Naive thymus-derived CD4-positive, alpha-beta T cell (primary cell): ENCODE measurements at places on chromosomes 1 and 21. TPM values are rescaled to one million over a fixed set of nuclear protein-coding genes. Genes with fewer than 3 reads are reported as not detected.

GRCh38 chr1:42334240-42335049 lies 590 bp downstream of the FOXJ3 start:
- no peak for DNase-seq

- DNase-seq: no peak
Observed at GRCh38 chr1:155052439-155053395, 1.6 kb downstream of the ADAM15 start.

GRCh38 chr1:195851804-195852203 lies 756.4 kb downstream of the KCNT2 start:
- DNase-seq: no peak

DNA sequence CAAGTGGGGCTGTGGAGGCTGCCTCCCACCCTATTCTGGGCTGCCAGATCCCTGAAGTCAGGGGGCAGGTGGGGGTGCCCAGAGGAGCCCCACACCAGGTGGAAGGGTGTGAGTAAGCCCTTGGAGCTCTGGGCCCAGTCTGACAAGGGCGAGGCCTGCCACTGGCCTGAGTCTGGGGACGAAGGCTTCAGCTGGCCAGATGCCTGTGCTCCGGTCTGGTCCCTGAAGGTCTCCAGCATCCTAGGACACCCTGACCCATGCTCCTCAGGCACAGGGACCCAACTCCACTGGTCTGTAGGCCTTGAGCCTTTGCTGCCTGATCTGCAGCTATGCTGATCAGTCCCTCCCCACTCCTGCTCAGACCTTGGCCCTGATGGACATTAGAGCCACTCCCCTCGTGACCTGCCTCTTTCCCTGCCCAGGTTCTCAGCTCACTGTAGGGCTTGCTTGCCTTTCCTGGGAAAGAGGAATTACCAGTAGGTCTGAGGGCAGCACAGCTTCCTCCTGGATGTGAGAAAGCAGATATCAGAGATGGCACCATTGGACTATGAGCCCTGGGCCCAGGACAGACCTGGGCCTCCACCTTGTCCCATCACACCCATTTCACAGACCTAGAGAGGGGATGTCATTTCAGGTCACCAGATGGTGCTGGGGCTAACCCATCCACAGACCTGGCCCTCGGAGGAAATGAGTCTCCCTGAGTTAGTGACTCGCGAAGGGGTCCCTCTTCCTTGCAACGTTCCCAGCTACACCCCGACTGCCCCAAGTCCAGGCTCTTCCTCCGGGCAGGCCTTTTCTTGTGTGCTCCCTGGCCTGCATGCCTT lies 32.8 kb upstream of the CSF3R start:
- DNase-seq: no peak

DNA sequence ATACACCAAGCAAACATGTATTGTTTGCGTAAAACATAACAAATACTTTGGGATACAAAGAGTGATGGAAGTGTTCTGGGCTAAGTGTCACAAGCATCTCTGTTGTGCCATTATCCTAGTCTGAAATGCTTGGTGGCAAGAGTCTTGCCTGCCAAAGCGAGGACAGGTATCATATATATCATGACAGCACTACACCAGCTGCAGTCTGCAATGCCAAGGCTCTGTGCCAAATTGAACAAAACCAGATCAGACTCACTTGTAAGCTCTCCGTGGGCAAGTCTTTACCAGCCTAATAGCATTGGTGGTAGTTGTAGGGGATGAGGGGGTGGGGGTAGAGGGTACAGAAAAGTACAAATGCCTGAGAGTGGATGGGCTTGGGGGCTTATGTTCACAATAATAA lies 119.2 kb downstream of the RWDD3 start:
- no peak for DNase-seq

LMOD1 gene
- not detected for total RNA-seq

LEPR gene
- 1.8 TPM for total RNA-seq

OR10K1 gene
- total RNA-seq: not detected

NHLH1 gene
- 0.42 TPM for total RNA-seq
